ENCODE measurements at places on chromosomes 13 and 19. TPM values are rescaled to one million over a fixed set of nuclear protein-coding genes. Genes with fewer than 3 reads are reported as not detected.

SLC25A41 gene
- not detected for total RNA-seq

DACT3 gene
- 13.8 TPM for total RNA-seq

ZNF100 gene
- 5.4 TPM for total RNA-seq

PSG7 gene
- not detected for total RNA-seq

PDE4C gene
- total RNA-seq = 0.98 TPM

PBX4 gene
- 5.2 TPM for total RNA-seq

CCL25 gene
- total RNA-seq = not detected

DNA sequence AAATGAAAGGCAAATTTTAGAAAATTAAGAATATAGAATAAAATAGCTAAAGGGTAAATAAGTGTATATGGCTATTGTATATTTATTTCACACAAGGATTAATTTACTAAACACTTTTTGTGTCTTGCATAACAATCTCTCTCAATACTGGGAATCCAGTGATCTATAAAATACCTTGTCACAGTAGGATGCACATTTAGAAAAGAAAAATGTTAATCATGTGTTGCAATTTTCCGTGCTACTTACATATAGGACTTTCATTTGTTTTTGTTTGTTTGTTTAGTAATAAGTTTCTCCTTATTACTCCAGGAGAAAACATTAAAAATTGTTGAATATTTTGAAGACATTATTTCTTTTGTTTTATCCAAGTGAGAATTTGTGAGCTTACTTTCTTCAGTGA is 1533.3 kb downstream of the SLITRK5 start:
- no peaks in the 10 kb centered on the region for H3K27me3 ChIP-seq
- H3K27ac ChIP-seq = no peak overlapping the region
- H3K4me3 ChIP-seq = no peak overlapping the region
- no peak for DNase-seq
- H3K36me3 ChIP-seq = no peaks in the 10 kb centered on the region

GRCh38 chr13:114011226-114011625 is 37.4 kb upstream of the C13orf46 start:
- peaks cover 6% of the 10 kb centered on the region for H3K4me1 ChIP-seq
- no peak for DNase-seq
- no peak overlapping the region for H3K4me3 ChIP-seq
- H3K36me3 ChIP-seq = peaks cover 30% of the 10 kb centered on the region
- no peak overlapping the region for H3K27ac ChIP-seq
- H3K27me3 ChIP-seq = no peaks in the 10 kb centered on the region

DNA sequence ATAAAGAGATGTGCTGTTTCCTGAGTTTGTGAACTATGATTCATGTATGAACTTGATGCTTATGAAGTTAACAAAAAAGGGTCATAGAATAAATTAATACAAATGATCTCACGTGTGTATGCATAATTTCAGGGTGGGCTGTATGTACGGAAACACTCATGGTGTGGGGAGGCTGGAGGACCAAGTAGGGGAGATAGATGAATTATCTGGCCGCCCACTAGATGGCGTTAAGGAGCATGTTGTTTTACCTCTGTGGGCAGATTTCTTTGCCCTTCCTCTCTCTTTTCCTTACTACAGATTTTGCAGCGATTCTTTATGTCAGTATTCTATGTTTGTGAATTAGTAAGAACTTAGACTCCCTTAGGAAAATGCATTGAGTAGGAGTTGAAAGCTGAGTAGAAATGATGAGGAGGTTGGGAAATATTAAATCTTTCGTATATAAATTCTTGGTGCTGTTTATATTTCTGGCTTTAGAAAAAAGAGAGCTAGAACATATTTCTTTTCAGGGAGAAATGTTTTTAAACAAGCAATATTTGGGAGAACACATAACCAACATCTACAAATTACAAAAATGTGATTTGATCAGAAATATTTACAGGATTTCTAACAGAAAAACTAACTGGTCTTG is 47.4 kb upstream of the TMTC4 start:
- H3K4me3 ChIP-seq = no peak overlapping the region
- H3K27me3 ChIP-seq = no peaks in the 10 kb centered on the region
- H3K36me3 ChIP-seq = no peaks in the 10 kb centered on the region
- H3K4me1 ChIP-seq = no peaks in the 10 kb centered on the region
- no peak overlapping the region for H3K27ac ChIP-seq

GRCh38 chr19:1390890-1391423 is 7.2 kb downstream of the NDUFS7 start:
- no peak overlapping the region for H3K4me3 ChIP-seq
- DNase-seq = no peak
- H3K4me1 ChIP-seq = peaks cover 40% of the 10 kb centered on the region
- no peaks in the 10 kb centered on the region for H3K27me3 ChIP-seq

DNA sequence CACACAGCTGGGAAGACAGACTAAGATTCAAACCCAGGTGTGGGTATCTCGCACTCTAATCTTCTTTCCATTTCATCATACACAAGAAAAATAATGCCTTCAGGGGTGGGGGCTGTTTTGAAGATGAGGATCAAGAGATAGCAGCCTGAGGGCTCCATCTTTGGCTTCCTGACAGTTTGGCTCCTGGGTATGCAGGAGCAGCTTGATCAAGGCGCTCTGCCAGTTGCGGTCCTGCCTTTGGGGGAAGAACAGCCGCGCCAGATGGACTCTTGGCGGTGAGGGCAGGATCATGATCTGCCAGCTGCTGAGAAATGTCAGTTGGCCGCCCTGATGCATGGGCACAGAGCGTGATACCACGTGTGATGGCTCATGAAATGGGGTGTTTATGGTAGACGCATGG is 119.1 kb downstream of the IER2 start:
- DNase-seq = no peak
- no peak overlapping the region for H3K27ac ChIP-seq
- H3K27me3 ChIP-seq = no peaks in the 10 kb centered on the region
- no peaks in the 10 kb centered on the region for H3K36me3 ChIP-seq

GRCh38 chr19:20925481-20925880 is 2.4 kb downstream of the ZNF85 start:
- H3K4me3 ChIP-seq = no peak overlapping the region
- no peaks in the 10 kb centered on the region for H3K36me3 ChIP-seq
- H3K27me3 ChIP-seq = no peaks in the 10 kb centered on the region
- DNase-seq = no peak

DNA sequence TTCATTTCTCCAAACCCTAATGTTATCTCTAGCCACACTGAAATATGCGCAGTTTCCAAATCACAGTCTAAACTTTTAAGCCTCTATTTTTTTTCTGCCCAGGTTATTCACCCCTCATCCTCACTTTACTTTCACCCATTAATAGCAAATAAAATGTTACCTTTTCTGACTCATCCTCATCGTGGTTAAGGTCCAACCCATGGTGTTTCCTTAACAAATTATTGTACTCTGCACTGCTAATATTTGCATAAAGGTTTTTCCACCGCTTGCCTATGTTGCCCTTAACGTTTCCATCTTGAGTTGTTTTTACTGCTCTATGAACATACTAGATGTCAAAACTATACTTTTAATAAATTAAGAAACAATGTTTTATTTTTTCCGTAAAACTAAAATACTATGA is 780.9 kb upstream of the KLHL1 start:
- H3K4me3 ChIP-seq = no peak overlapping the region
- no peaks in the 10 kb centered on the region for H3K27me3 ChIP-seq
- H3K27ac ChIP-seq = no peak overlapping the region
- H3K4me1 ChIP-seq = no peaks in the 10 kb centered on the region
- no peaks in the 10 kb centered on the region for H3K36me3 ChIP-seq
- no peak for DNase-seq

DNA sequence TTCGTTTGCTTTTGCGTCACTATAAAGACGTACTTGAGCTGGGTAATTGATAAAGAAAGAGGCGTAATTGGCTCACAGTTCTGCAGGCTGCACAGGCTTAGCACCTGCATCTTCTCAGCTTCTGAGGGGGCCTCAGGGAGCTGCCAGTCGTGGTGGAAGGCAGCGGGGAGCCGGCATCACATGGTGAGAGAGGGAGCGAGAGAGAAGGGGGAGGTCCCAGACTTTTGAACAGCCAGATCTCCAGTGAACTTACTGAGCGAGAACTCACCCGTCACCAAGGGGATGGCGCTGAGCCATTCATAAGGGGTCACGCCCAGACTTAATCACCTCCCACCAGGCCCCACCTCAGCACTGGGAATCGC is 58.7 kb upstream of the F7 start:
- no peaks in the 10 kb centered on the region for H3K27me3 ChIP-seq
- no peak overlapping the region for H3K4me3 ChIP-seq
- peaks cover 16% of the 10 kb centered on the region for H3K4me1 ChIP-seq

Data from vagina (tissue), 2 donors.